ENCODE measurements at places on chromosomes 3 and 15.

- no peak for DNase-seq
Measured at GRCh38 chr3:49717211-49717958, 2.1 kb downstream of the AMIGO3 start.

- DNase-seq = no peak
Measured at GRCh38 chr3:191476066-191476772, 15.3 kb downstream of the PYDC2 start.

- DNase-seq = no peak
Measured at GRCh38 chr3:22704166-22704565, 499.0 kb upstream of the UBE2E2 start.

DNA sequence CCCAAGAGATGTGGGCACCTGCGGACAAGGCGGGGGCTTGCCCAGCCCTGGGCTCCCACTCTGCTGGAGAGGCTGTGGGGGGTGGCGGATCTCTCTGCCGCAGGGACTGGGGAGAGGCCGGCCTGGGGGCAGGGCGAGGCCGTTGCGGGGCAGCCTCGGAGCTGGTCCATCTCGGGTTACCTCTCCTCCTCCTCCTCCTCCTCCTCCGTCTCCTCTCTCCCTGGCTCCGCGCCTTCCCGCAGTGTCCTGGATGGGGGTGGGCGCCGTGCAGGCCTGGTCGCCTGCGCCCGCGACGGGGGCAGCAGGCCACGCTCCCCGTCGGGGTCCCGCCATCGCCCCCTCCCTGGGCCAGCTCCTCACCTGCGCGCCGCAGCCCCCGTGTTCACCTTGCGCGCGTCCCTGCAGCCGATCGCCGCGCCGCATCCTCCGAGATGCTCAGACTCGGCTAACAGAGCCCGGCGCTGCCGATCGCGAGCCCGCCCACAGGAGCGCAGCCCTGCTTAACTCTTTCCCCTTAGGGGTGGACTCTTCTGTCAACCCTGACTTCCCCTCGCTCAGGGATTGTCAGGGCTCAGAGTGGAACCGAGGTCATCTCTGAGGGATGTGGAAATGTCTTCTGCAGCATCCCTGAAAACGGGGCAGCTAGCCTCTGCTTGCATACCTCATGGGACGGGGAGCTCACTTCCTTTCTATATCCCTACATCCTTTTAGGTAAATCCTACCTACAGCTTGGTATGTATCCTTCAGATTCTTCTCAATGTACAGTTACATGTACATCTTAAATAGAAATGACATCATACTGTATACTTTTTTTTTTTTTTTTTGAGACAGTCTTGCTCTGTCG, at the start of gene PRRT3:
PRRT3 (minus strand) TSS at position 447 of the 844 bp plus-strand sequence. CDS start 2,293 bp downstream, outside the sequence.
- DNase-seq = peak; percentile 52

DNA sequence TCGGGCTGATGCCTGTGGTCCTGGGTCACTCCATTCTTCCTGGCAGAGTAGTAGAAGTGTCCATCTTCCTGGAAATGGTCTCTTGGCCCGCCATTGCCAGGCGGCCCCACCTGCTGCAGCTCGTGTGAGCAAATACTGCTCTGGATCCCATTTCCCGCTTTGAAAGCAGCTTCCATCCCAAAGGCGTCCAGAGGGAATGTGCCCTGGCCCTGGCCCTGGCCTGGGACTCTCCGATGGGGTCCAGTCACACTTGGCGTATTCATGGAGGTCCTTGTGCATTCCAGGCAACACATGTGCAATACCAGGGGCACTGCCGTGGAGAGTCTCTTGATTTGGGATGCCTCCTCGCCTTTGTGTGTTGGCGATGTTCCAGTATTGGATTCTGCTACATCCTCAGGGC, 111.1 kb downstream of the SNRPN start:
- no peak for DNase-seq

All from choroid plexus epithelial cell (primary cell).